Fibroblast of the conjunctiva (primary cell): ENCODE measurements at places on chromosomes 16 and 17.

DNA sequence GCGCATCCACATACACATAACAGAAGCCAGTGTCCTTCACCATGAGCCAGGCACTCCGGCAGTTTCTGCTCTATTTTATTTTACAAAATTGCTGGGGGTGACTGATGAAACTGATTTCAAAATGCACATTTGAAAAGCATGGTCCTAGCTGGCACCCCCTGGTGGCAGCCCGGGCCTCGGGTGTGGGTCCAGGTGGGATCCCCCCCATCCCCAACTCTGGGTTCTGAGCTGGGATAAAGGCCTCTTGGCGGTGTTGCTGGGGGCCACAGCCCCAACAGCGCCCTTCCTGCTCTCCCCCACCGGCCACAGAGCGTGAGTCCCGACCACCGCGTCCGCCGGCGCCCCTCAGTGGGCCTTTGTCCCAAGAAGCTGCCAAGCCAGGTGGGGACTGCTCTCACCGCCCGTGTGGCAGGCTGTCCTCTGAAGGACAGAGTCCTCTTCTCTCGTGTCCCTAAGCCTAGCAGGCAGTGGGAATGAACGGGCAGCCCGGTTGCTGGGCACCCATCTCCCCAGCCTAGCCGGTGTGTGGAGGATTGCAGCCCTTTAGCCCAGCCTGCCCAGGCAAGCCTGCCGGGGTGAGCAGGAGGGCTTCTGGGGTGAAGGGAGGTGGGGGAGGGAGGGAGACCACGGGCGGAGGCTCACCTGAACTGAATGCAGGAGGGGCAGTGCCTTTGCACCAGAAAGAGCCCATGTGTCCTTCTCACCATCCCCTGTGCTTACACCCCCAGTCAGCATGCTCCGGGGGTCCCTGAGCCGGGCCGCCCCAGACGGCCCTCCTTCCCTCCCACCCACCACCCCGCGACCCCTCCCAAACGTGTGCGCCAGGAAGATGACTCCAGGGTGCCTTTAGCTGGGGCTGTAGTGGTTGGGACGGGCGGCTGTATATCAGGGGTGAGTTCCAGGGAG, 898 bp downstream of the SNAI3 start:
- peak; percentile 4 for DNase-seq

DNA sequence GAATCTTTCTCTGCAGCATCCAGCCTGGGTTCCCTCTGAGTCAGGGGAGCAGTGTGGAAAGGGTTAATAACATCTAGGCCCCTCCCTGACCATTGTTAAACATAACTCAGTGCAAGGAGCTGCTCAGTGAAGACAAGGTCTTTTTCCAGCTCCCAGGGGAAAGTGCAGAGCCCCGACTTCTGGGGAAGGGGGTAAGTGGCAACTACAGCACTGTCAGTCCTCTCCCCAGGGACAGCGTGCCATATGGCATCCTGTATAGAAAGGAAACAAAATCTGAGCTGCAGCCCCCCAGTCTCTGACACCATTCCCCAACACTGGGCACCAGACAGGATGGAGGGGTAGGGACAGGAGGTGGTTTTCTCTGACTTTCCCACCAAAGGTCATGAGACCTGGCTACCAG, 7.8 kb downstream of the MRPL27 start:
- DNase-seq = no peak

- DNase-seq = no peak
These were observed 45.1 kb upstream of the IRF8 start for GRCh38 chr16:85853547-85854545.

GRCh38 chr16:56793492-56793891, 63.6 kb downstream of the NUP93 start:
- DNase-seq = peak; percentile 17

DNA sequence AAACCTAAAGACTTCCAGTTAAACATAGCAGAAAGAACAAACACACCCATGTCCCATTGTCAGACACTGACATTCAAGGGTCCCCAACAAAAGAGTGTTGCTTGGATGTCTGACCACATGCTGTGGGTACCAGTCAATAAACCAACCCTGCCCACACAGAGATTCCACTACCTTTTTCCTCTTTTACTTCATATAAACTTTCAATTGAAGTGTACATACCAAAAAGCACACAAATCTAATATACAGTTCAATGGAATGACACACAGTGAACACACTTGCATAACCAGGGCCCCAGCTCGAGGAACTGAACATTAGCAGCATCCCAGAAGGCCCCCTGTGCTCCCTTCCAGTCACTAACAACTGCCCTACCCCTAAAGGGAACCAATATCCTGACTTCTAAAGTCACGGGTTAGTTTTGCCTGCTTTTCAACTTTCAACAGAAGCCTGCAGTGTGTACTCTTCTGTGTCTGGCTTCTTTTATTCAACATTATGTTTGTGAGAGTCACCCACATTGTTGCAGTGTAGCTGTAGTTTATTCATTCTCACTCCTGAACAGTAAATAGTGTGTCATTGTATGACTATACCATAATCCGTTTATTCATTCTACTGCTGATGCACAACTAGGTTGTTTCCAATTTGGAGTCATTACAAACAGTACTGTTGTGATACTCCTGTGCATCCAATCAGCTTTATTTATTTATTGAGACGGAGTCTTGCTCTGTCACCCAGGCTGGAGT, 18.0 kb downstream of the CFDP1 start:
- DNase-seq = no peak

GRCh38 chr16:10368969-10369551, 16.8 kb upstream of the ATF7IP2 start:
- DNase-seq = no peak

GRCh38 chr17:65533056-65533745, 28.2 kb downstream of the AXIN2 start:
- DNase-seq = no peak
